Esophagus mucosa (tissue), 1 donor: ENCODE measurements at places on chromosomes 2 and 18. TPM values are rescaled to one million over a fixed set of nuclear protein-coding genes. Genes with fewer than 3 reads are reported as not detected.

DNA sequence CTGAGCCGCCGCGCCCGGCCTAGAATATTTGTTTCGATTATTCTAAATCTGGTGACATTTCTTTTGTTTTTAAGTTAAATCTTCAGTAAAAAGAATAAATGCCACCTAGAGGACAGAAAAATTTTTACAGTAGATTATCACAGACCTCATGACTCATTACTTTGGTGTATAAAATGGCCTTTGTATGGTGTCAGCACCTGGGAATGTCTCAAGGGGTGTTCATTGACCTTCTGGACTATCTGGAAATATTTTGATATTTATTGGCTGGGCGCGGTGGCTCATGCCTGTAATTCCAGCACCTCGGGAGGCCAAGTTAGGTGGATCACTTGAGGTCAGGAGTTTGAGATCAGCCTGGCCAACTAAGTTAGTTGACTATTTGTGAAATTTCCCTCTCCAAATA lies 30.3 kb upstream of the SLC30A6 start:
- peak; percentile 65 for ATAC-seq

DNA sequence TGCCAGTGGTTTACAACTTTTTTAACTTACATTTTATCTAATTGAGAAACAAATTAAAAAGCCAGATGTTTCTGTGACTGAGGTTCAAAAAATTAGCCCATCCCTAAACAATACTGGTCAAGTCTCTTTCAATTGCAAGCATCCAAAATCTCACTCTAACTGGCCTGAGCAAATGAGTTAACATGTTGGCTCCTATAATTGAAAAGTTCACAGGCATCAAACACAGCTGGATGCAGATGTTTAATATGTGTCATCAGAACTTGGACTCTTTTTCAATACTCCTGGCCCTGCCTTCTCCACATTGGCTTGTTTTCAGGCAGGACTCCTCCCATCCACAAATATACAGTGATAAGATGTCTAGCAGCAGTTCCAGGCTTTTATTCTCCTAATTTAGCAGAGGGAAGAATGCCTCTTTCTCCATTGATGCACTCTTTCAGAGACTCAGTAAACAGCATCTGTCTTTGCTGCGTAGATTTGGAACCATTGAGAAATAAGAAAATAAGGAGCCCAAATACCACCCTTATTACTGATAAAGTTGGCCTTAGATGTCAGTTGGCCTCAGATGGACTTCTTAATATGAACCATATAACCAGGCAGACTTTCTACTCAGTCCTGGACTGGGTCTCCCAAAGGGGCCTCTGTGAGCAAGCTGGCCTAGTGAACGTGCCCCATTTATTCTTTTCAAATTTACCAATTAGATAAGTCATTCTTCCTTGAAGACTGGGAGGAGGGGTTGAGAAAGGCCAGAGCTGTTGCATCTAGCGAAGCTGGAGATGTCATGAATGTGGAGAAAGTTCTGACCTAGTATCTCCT lies 30.4 kb upstream of the FN1 start:
- no peak for ATAC-seq

GRCh38 chr2:118103951-118104940 lies 16.0 kb downstream of the INSIG2 start:
- no peak for ATAC-seq

DNA sequence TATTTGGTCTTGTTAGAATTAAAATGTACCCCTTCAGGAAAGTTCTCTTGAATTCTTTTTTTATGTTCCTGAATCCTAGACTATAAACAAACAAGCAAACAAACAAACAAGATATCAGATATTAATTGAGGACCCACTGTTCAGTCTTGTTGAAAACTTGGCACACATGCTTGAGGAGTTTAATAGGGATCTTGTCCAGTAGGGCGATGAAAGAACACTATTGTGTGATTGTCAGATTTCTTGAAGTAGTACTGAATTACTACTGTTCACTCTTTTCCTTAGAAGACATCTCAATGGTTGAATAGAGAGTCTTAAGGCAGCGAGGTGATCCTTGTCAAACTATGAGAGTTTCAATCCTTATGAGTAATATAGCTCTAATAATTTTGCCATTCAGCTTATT lies 130.2 kb downstream of the PTPRM start:
- ATAC-seq, result no peak

DNA sequence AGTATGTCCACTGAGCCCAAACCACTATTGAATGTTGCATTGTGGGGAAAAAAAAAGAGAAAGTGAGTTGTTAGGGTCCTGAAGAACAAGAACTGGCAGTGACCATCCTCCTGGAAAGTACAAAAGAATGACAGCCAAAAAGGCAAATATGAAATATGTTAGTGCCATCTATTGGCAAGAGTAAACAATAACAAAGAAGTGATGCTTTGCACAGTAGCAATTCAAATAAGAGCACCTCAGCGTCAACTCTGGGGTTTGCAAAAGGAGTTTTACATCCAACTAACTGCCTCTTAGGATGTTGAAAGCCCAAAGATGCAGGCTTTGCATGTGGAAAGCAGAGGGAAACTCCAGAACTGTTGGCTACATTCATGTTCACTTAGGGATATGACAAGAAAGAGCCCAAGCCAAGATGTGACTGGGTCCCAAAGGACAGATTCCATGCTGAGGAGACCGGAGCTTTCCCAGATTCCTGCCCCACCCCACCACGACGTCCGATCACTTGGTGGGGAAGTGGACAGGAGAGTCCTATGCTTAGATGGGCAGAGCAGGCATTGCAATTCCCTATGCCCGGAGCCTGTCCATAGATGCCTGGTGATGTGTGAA lies 15.6 kb downstream of the TRABD2A start:
- ATAC-seq, result no peak

GRCh38 chr2:171149986-171150693 lies 10.6 kb downstream of the TLK1 start:
- ATAC-seq, result no peak

- peak; percentile 98 for ATAC-seq
Measured at GRCh38 chr2:8803658-8804379, 33.6 kb downstream of the KIDINS220 start.

DNA sequence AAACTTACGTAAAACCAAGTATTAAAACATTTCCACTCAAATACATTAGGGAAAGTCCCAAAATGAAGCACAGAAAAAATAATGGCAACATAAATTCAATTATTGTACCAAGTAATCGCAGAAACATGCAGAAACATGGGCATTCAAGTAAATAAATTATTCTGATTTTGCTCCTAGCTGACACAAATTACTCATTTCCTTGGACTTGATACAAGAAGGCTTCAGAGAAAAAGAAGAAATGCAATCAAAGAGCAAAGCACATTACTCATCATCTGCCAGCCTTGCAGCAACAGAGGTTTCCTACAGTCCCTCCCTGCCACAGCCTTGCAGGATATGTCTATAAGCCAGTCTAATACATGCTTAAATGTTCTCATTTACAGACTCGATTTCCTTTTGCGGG lies 439.8 kb upstream of the LYPD1 start:
- peak; percentile 81 for ATAC-seq

DNA sequence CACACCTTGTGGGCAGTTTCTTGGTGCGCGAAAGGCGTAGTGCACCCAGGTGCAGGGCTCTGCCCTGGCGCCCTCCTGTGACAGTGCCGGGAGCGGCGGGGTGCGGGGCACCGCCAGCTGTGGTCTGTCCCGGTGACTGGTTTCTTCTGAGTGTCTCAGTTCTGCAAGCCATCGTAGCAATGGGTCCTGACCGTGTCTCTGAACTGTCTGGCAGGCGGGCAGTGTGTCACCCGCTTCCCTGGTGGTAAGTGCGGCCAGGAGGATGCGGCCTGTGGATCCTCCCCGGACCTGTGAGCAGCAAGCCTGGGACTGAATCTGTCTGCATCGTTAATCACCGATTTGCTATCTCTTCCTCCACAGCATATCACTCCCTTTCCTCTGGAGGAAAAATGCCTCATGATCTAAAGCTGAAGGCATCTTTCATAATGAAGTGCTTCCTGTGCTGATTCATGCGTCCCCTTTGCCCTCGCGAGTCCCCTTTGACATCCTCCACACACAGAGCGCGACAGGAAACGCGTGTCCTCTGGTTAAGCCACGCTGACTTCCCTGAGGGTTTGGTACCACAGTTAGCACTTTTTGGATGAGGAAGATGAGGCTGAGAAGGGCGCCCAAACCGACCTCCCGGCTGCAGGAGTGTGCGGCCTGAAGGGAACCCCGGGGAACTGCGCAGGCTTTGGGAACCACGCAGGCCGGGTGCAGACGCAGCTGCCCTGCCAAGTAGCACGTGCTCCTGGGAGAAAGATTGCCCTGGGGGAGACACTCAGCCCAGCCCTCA lies 416.0 kb upstream of the HS6ST1 start:
- no peak for ATAC-seq

- no peak for ATAC-seq
Measured at GRCh38 chr2:233531955-233532354, 34.6 kb downstream of the USP40 start.

DNA sequence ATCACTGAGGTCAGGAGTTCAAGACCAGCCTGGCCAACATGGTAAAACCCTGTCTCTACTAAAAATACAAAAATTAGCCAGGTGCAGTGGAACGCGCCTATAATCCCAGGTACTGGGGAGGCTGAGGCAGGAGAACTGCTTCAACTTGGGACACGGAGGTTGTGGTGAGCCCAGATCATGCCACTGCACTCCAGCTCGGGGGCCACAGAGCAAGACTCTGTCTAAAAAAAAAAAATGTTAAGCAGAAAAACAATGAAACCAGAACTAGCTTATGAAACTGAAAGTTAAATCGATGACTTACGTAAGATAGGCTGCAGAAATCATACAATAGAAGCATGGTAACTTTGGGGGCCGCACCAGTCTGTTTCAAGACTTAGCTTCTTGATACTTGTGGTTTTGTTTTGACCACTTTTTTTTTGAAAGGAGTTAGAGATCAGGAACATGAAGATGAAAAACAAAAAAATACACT lies 6.2 kb upstream of the GPR155 start:
- peak; percentile 39 for ATAC-seq

- no peak for ATAC-seq
Measured at GRCh38 chr2:180955101-180955500, 25.3 kb upstream of the UBE2E3 start.

- no peak for ATAC-seq
Measured at GRCh38 chr2:241767464-241768250, 9.0 kb upstream of the GAL3ST2 start.

DNA sequence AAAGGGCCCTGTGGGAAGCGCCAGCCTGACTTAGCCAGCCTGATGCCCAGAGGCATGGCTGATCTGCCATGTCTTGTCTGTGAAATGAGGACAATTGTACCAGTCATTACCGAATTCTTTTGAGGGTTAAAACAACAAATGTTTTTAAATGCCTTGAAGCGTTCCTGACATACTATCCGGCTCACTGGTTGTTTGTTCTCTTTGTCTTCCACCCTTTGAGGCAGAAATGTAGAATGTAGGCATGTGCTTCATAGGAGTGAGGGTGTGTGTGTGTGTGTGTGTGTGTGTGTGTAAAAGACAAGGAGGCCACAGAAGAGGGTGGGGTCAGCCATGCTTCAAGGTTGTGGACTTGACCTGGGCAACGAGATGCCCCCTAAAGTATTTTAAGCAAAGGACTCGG lies 35.5 kb downstream of the TGFBRAP1 start:
- ATAC-seq, result peak; percentile 42

- peak; percentile 69 for ATAC-seq
Measured at GRCh38 chr2:180519276-180519675, 461.1 kb upstream of the UBE2E3 start.

DNA sequence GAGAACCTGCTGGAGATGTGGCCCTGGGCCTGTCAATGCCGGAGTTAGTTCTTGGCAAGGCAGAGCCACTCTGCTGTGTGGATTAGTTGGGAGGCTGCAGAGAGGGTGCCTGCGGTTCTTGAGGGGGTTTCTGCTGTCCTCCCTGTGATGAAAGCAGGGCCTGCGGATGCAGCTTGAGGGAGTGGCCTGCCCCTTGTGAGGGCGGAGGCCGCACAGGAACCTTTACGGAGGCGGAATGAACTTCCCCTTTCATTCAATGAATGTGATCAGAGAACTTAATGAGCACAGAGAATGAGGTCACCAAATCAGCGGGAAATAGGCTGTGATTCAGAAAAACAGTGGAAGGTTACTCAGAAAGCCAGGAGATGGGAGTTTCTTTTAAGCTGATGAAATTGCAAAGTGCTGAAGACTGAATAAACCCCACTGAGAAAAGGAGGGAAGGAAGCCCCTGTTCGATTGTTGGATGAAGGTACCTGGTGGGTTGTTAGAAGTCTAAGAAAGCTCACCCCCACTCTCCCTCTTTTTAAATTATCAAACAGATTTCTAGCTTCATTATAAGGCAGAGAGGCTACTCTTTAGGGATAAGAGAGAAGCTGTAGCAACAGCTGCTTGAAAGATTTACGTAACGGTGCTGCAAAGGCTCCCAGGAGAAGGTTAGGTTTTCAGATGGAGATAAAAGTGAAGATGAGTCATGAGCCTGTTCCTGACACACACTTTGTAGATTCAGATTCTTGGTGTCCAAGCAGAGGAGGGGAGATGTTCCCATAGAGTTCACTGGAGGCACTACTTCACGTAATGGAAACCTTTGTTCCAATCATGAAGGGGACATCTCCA lies 47.4 kb downstream of the VWA3B start:
- peak; percentile 52 for ATAC-seq

DNA sequence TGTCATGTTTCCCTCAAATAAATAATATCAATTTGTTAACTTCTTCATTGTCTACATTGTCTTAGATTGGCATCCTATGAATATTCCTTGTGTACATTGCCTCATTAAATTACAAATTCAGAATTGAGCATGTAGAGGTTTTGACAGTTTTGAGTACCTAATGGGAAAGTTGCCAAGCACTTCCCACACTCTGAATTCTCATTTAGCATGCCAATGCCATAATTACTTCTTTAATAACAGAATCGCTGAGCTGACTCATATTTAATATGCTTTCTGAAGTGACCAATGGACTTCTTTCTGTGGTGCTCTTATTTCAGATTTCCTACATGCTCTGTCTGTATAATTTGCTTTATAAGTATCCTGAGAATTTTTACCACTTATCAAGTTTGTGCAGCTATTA lies 114.4 kb upstream of the NOL4 start:
- ATAC-seq, result no peak

DNA sequence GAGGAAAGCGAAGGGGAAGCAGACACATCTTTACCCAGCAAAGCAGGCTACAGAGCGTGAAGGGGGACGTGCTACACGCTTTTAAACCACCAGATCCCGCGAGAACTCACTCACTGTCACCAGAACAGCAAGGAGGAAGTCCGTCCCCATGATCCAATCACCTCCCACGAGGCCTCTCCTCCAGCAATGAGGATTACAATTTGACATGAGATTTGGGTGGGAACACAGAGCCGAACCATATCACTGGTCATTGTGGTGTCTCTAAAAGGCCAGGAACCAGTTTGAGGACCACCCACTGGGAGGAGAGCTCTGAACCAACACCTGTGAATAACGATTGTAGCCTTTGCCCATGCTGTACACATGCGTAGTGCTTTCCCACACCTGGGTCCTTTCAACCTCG lies 116.6 kb upstream of the FAM136A start:
- ATAC-seq, result no peak

- ATAC-seq, result no peak
Measured at GRCh38 chr2:40386177-40386576, 65.7 kb downstream of the SLC8A1 start.

DYNAP gene
- total RNA-seq, result 26.2 TPM

SLC23A3 gene
- 0.64 TPM for total RNA-seq

PID1 gene
- total RNA-seq, result 1.2 TPM

COL4A3 gene
- 0.76 TPM for total RNA-seq

FARP2 gene
- 33.5 TPM for total RNA-seq

ZAP70 gene
- 0.76 TPM for total RNA-seq

INHA gene
- total RNA-seq, result 0.28 TPM

C2orf42 gene
- 4.9 TPM for total RNA-seq

SPR gene
- 16.1 TPM for total RNA-seq

MC5R gene
- total RNA-seq, result 0.28 TPM

RNF144A gene
- 5.5 TPM for total RNA-seq
